ENCODE measurements at places on chromosomes 1 and 21.

DNA sequence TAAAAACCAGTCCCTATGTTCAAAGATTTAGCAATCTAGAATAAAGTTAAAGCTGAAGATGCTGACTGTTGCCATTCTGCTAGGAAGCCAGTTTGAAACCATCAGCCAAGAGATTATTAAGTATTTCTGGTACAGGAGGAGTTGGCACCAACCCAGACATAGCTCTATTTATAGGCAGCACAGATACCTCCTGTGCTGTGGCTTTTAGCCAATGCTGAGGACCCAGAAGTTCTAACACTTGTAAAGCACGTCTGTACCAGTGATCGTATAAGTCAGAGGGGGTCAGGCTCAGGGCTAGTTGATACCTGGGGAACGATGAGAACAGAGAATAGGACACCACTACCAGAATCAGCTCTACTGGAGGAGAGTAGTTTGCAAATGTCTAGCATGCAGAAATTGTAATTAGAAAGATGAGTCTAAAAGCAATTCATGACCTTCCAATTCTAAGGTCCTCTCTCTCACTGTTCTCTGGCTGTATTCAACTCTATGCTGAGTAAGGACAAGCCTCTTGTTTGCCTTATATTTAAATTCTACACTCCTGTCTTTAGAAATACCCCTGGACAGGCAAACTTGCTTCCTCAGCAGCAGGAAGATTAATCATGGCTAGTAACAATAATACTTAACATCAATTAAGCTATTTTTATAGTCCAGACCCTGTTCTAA, 96.8 kb upstream of the PALMD start:
- DNase-seq = no peak

- no peak for DNase-seq
These were observed 171.4 kb upstream of the GORAB start for GRCh38 chr1:170360601-170361000.

- no peak for DNase-seq
These were observed 778.7 kb upstream of the PRMT6 start for GRCh38 chr1:106277786-106278185.

DNA sequence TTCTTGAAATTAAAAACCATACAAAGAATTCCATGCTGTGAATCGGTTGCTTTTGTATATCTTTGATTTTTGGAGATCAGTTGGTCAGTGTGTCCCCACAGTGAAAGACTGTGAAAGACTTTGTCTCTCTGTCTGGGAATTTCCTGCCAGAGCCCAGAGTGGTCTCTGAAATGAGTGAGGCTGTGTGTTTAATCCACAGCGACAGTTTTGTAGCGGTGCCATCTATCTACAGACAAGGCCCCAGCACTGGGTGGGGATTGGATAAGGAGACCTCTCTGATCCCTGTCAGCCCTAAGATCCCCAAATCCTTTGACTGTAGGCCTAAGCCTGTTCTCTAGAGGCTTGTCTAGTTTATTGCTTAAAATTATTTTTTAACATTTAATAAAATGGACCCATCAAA, 10.3 kb downstream of the GPR25 start:
- DNase-seq = no peak

- no peak for DNase-seq
These were observed 18.2 kb downstream of the IKBKE start for GRCh38 chr1:206488466-206488865.

GRCh38 chr1:147189514-147189913, 17.2 kb upstream of the PRKAB2 start:
- no peak for DNase-seq

DNA sequence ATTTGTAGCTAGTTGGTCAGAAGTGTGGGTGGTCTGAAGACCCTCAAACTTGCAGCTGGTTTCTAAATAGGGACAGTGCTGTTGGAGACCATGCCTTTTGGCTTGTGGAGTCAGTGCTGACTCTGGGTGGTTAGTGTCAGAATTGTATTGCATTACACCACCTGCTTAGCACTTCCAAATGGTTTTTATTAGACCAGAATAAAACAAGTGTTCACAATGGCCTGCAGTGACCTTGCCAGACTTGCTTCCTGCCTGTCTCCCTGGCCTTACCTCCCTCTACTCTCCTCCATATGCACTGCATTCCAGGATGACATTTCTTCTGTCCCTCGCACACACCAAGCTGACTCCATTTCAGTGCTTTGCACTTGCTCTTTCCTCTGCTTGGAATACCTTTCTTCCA, 72.7 kb upstream of the CNIH3 start:
- DNase-seq = no peak

DNA sequence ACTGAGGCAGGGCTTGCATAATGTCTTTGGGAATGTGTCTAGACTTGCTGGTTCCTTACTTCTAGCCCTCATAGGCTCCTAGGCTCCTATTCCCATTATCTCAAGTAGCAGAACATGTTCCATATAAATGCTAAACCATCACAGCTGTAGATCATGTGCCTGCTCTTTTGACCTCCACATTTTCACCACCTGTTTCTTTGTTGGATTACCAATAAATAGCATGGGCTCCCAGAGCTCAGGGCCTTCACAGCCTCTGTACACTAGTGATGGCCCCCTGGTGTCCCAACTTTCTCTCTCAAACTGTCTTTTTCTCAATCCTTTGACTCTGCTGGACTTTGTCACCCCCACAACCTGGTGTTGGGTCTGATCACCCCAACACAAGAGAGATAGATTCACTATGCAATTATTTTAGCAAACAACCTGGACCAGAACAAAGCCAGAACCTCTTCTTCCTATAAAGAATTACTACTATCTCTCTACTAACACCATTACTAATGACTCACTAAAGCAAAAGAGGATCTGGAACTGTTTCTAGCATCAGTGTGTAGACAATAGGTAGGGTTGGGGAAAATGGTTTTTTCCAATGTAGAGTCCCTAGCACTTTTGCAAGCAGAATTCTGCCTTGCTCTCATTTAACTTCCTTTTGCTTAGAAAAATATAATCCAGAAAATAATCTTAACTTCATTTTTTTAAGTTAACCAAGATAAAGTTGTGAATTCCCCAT, 51.7 kb downstream of the WLS start:
- DNase-seq = no peak

DNA sequence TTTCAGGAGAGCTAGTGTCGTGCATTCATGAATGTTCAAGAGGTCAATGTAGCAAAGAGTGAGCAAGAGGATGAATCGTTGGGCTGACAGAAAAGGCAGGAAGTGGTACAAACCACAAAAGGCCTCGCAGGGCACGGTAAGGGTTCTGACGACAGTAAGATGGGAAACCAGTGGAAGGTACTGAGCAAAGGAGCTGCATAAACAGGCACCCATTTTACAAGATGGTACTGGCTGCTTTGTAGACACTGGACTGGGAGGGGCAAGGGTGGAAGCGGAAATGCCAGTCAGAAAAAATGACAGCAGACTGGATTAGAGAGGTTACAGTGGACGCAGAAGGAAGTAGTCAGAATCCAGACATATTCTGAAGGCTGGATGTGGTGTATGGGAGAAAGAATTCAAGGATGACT, 123.5 kb downstream of the PTPN14 start:
- DNase-seq = no peak

DNA sequence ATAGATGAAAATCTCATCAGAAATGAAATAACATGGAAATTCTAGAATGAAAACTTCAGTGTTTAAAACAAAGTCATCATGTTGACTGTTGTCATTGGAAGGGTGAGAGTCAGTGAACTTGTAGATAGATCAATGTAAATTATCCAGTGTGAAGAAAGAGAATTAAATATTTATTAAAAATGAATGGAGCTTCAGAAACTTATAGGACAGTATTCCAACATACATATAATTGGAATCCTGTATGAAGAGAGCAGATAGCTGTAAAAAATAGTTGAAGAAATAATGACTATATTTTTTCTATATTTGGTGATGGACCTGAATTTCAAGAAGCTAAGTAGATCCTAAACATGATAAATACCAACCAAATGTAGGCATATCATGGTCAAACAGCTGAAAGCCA, 60.0 kb downstream of the MAN1A2 start:
- no peak for DNase-seq

GRCh38 chr1:205704903-205705302, 24.6 kb upstream of the SLC45A3 start:
- no peak for DNase-seq

DNA sequence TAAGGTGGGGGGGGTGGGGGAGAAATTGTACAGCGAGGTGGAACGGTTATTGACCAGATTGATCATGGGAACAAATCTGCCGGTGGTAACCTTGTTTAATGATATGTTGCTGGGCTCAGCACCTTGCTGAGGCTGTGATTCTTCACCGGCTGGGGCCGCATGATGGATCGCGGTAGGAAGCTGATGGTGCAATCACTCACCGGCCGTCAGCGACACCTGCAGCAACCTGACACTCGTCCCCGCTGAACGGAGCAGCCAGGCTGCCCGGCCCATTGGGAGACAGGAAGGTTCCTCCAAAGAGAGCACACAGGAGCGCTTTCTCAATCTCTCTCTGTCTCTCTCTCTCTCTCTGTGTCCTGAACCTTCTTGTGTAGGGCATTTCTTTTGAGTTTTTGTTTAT, 128.5 kb upstream of the RRP15 start:
- DNase-seq = peak; percentile 7

DNA sequence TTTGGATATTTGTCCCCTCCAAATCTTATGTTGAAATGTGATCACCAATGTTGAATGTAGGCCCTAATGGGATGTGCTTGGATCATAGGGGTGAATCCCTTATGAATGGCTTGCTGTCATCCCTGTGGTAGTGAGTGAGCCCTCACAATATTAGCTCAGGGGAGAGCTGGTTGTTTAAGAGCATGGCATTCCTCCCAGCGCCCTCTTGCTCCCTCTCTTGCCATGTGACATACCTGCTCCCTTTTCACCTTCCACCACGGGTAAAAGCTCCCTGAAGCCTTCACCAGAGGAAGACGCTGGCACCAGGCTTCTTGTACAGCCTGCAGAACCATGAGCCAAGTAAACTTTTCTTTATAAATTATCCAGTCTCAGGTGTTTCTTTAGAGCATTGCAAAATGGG, 305.6 kb downstream of the KCTD3 start:
- DNase-seq = no peak

- no peak for DNase-seq
These were observed 17.9 kb downstream of the CD2 start for GRCh38 chr1:116771997-116772647.

DNA sequence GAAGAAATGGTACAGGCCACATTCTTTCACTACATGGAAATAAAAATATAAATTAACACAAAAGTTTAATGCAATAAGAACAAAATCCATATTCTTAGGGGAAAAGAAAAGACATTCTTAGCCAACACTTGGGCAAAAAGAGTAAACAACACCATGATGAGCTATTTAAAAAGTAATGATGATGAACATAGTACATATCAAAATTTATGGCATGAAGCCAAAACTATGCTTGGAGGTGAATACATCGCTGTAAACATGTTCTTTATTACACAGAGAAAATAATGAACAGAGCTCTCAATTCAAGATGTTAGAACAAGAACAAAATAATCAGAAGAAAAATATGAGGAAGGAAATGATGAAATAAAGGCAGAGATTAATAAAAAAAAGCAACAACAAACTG, 158.2 kb downstream of the ZSCAN20 start:
- DNase-seq = no peak

DNA sequence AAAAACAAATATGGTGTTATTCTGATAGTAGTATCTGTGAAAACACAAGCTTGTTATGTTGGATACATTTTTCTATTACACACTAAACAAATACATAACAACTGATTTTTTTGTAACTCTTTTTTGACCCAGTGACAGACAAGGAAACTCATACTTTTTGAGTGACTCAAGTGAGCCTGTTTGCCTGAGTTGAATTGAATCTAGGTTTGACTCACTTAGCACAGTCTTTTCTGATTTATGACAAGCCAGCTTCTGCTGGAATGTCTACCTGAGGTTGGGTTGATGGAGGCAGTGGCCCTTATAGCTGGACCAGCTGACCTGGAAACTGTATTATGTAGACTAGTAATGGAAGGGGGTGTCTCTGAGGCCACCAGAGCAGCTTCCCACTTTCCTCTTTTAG, 4.2 kb upstream of the CLCA4 start:
- no peak for DNase-seq

- no peak for DNase-seq
These were observed 834.3 kb downstream of the KCNT2 start for GRCh38 chr1:195773931-195774330.

- DNase-seq = no peak
These were observed 96.5 kb upstream of the CAMK1G start for GRCh38 chr1:209486861-209487593.

DNA sequence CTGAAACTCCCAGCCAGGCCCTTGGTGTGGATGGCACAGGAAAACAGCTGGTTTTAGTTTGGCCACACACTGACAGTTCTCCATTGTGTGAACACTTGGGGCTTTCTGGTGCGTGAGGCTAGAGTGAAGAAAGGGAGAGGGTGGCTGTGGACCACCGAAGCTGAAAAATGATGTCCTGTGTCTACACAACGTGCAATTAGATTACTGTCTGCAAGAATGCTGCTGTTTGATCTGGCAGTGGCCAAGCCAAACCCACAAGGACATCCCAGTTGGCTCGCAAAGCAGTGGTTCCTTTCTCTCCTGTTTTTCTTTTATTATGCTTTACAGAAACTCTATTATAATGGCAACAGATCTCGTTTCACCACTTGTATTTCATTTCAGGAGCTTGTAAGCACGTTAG, 58.9 kb downstream of the ERG start:
- no peak for DNase-seq

DNA sequence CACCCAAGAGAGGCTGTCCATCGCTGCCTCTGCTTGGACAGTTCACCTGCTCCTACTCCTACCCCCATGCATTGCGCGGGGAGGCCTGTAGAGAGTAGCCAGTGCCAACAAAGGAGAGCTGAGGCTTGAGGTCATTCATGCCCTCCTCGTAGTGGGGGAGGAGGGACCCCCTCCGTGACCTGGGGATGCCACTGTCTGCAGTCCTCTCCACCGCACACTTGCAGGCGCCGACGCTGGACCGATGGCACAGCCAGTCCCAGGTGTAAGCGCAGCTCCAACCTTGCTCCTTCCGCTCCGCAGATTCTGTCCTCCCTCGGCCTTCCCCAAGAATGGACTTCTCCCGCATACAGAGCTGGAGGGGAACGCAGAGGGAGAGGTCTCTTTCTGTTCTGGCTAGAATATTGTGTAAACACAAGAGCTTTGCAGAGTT, 672 bp upstream of the PHLDA3 start:
- no peak for DNase-seq

GRCh38 chr1:181151378-181152326, 63.2 kb downstream of the IER5 start:
- DNase-seq = peak; percentile 41

DNA sequence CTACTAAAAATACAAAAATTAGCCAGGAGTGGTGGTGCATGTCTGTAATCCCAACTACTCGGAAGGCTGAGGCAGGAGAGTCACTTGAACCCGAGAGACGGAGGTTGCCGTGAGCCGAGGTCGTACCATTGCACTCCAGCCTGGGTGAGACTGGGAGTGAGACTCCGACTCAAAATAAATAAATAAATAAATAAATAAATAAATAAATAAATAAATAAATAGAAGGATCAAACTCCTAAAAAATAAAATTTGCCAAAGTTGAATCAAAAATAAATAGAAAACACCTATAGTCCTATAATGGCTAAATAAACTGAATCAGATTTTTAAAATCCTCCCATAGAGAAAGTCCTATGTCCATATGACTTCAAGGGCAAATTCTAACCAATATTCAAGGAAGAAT, 15.2 kb upstream of the PEX19 start:
- DNase-seq = no peak

- DNase-seq = no peak
These were observed 250.0 kb downstream of the FOXD2 start for GRCh38 chr1:47687631-47688460.

GRCh38 chr1:113007706-113008364, 51.8 kb upstream of the SLC16A1 start:
- no peak for DNase-seq

All from SK-N-DZ (cell line).